ENCODE measurements at places on chromosomes 11 and 22.

GRCh38 chr11:11461473-11461872, 108.4 kb upstream of the CSNK2A3 start:
- DNase-seq: no peak

DNA sequence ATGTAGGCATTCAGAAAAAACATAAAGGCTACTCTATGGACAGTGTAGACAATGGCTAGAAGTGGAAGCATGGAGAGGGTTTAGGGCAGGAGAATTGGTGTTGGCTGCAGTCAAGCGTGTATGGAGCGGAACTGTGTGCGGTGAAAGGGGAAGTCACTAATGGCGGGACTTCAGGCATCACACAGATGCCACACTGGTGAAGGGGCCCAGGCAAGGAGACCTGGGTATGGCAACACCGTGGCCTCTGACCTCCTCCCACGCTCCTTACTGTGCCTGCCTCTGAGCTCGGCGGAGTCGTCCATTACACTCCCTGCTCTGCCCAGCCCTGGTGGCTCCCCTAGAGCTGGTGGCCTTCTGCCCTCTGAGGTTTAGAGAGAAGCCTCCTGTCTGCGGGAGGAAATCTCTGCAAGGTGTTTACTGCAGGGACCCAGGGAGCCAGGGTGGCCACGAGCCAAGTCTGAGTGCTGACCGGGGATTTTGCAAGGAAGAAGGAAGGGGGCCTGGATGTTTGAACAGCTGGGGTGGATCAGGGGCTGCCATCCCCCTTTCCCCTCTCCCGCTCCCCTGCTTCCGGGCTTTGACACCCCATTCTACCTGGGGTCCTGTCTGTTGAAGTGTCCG, 75.1 kb upstream of the TSPAN18 start:
- no peak for DNase-seq

- no peak for DNase-seq
Measured at GRCh38 chr11:20010156-20010850, 150.0 kb downstream of the DBX1 start.

DNA sequence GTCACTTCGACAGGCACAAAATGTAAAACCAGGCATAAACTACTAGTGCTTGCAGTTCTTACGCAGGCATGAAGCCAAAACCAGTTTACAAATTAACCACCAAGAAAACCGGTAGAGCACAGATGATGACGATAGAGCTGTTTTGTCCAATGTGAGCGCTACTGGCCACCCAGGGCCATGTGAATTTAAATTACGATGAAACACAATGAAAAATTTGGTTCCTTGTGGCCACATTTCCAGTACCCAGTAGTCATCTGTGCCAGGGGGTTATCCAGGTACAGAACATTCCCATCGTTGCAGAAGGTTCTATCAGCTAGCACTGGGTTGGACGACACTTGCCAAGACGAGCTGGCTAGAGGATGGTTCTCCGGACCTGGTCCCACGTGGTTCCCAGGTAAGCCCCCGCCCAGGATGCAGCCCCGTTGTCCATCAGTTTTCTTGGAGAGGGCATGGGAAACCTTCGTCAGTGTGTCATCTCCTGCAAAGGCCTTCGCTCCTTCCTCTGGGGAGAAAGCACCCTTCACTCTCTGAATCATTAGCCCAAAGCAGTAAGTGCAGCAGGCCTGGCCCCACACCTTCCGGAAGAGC, 1.1 kb upstream of the CD81 start:
- no peak for DNase-seq

GRCh38 chr22:26891429-26891828, 234.0 kb downstream of the MIAT start:
- no peak for DNase-seq

DNA sequence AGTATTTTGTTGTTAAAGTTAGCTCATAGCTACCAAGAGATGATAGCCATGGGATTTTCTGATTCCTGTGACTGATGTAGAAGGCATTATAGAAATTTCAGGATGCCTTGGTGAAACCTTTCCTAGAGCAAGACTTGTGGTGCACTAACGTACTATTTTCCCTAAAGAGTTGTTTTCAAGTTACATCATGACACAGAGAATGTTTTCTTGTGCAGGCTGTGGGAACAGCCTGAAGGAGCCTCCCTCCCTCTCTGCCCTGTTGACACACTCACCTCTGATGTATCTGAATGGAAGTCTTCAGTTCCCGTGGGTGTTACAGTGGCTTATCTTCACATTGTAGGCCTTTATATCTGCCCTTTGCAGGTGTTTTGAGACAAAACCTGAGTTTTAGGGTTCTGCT, 121.6 kb downstream of the LDLRAD3 start:
- no peak for DNase-seq

GRCh38 chr11:66366844-66367477, 4.6 kb downstream of the SLC29A2 start:
- no peak for DNase-seq

DNA sequence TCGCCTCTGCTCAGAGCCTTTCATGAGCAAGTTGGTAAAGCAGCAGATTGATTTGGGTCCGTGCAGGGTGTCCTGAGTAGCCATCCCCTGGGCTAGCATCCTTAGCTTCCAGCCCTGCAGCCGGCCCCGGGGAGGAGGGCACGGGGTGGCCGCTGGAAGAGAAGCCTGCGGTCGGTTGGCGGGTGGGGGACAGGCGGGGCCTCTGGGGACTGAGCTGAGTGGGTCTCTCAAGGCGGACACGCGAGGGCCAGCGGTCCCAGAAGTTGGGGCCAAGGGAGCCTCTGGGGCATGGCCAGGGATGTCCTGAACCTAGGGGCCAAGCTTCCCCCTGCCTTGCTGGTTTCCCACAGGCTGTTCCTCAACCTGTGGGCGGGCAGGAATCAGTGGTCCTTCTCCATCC, 143.0 kb downstream of the TBC1D22A start:
- DNase-seq: no peak

- no peak for DNase-seq
Measured at GRCh38 chr11:2185324-2186085, 13.9 kb upstream of the TH start.

DNA sequence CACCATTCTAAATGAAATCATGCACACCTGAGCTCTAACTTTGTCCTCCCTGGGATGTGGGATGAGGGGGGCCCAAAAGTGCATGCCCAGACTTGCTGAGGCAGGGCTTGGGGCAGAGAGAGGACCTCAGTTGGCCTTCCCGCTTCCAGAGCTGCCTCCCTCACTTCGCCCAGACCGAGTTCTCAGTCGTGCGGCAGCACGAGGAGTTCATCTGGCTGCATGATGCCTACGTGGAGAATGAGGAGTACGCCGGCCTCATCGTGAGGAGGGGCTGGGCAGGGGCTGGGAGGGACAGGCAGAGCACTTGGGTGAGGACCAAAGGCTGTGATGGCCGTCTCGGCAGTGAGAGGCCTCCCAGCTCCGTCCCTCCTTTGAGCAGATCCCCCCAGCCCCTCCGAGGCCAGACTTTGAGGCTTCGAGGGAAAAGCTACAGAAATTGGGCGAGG, 8.2 kb downstream of the CFL1 start:
- no peak for DNase-seq

GRCh38 chr22:40036591-40037225, 42.0 kb downstream of the FAM83F start:
- no peak for DNase-seq

- peak; percentile 32 for DNase-seq
Measured at GRCh38 chr11:19076744-19077589, 16.4 kb upstream of the MRGPRX2 start.

DNA sequence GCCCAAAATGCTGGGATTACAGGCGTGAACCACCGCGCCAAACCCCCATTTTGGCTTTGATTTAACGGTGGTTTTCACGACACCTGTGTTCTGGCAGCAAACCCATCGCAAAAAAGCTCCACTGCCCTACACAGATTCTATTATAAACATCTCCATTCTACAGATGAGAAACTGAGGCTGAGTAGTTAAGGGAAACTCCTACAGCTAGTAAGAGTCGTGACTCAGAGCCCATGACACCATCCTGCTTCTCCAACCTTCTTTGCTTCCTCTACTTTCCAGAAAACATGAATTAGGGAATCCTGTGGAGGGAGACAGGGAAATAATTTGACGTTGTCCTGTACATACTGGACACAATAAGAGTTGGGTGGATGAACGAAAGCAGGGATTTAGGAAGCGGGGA, 429 bp upstream of the SNX15 start:
- no peak for DNase-seq

DNA sequence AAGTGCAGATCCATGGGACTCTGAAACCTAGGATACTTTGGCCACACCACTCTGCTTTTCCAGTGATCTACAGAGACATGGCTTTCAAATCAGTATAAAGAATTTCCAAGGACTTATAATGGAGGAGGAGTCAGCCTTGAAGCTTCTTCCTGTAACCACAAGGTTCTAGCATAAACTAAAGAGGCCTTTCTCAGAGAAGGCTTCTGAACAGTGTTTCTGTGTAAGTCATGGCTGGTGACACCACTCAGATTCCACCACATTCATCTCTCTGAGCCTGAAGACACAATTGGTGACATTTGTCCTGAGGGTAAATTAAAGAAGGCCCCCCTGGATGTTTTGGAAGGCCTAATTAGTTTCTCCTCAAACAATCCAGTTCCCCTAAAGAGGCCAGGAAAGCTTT, 29.0 kb upstream of the ADORA2A start:
- DNase-seq: no peak

DNA sequence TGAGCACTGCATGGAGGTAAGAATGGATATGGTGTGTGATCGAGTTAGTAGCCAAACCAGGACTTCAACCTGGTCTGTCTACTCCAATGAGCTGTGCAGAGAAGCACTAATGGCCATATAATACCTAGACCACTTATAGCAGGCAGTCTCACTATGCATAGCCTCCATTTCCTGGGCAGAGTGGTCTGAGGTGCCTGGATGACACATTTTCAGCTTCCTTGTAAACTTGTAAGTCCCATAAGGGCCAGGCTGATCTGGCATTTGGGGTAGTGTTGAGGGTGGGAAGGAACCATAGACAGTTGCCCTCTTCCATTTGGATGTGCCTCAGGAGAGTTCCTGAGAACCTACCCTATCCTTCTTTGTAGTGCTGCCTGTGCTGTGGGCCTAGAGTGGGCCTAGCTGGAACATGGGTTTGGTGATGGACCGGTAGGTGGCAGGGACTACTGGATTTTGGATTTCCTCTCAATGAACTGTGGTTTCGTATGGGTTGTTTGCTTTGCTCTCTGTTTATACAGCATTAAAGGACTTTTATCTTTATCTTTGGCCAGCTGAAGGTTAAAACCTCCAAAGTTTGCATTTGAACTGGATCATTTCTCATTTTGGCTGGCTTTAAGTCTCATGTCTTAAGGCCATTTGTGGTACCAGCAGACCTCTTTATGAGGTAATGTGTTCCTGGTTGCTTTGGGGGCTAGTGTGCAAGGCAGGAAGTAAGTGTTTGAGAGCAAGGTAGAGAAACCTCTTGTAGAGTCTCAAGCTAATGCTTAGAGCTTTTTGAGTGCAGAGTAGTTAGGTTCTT, 86.9 kb downstream of the STIM1 start:
- DNase-seq: no peak

DNA sequence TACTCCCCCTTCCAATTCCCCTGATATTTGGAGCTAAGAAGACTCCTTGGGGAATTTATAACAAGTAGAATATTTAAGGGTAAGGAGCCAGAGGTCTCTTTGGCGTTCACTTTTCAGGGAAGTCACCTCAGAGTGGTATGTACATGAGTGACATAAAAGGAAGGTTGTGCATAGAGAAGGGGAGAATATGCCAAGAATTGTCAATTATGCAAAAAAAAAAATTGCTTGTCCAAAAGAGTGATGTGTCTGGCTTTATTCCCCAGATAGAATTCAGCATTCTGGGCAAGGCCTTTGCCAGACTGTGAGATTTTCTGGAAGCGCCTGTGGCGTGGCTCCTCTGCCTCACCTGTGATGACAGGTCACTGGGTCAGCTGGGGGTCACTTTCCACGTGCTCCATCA, 170.2 kb downstream of the MIAT start:
- DNase-seq: no peak

DNA sequence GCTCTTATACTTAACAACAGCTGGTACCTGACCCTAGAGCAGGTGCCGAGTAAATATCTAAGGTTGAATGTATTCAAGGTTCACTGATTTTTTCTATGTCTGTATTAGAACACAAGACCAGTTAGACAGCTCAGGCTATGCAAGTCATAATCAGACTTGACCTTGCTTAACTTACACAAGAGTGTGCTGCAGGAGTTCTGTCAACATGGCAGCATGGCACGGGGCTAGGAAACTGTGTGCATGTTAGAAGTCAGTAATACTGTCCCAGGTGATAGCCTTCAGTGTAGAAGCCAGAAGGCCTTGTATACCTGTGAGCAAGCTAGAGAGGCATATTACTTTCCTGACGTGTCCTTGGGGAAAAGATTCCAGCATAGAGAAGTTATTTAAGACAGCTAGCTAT, 253.1 kb downstream of the FAT3 start:
- DNase-seq: no peak
